ENCODE measurements at places on chromosomes 5 and 9.

- no peak for DNase-seq
Observed at GRCh38 chr9:95545831-95546567, 29.2 kb upstream of the PTCH1 start.

- DNase-seq = no peak
Observed at GRCh38 chr5:2239201-2239910, 356.6 kb upstream of the IRX4 start.

GRCh38 chr9:27534131-27534530, 4.5 kb upstream of the MOB3B start:
- no peak for DNase-seq

- no peak for DNase-seq
Observed at GRCh38 chr9:110115341-110115820, 92.6 kb downstream of the C9orf152 start.

- DNase-seq = no peak
Observed at GRCh38 chr5:128259607-128260021, 176.0 kb downstream of the SLC12A2 start.

- DNase-seq = no peak
Observed at GRCh38 chr5:76303921-76304320, 99.2 kb upstream of the IQGAP2 start.

DNA sequence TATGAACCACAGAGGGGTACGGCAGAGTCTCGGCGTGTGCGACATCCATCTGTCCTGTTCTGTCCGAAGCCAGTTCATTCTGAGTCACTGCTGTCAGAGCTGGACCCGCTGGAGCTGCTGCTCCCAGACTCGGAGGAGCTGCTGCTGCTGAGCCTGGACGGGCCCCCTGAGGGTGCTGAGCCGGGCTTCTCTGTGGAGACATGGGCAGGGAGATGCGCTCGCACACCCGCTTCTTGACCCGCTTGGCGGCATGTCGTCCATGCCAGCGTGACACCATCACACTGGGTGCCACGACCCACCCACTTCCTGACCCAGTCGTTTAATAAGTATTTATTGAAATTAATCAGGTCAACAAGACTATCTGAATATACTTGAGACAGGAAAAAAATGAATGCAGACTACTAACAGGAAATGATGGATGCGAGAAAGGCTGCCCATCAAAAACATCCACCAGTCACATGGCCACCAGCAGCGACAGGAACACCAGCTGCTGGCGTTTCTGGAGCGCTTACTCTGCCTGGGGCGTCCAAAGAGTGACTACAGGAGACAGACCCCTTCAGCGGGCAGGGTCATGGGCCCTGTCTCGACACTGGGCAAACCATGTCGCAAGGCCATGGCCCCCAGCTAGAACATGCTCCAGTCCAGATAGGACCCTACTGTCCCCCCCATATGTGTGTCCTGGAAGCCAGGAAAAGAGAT, 8.4 kb downstream of the BRD3OS start:
- DNase-seq = no peak

GRCh38 chr9:5632540-5632939, 3.6 kb downstream of the RIC1 start:
- DNase-seq = no peak

DNA sequence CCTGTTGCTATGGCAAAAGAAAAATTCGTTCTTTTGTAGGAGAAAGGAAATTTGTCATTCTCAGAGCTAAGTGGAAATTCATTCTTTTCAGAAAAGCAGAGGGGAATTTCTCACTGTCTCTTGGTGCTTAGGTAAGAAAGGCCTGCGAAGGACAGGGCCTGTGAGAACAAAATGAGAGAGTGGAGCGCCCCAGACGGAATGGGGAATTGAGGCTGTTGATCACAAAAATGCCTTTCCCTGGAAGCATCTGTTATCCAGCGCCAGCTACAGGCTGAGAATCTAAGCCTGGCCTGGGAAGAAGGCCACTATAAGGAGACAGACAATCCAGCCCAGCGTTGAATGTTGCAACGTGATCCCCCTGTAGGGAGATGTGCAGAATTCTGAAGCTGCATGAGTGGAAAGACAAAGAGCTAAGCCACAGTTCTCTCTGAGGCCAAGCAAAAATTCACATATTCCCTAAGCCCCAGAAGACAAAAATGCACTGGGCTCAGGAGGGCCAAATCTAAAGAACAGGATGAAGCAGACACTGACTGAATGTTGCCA, 44.8 kb upstream of the CLK4 start:
- no peak for DNase-seq

DNA sequence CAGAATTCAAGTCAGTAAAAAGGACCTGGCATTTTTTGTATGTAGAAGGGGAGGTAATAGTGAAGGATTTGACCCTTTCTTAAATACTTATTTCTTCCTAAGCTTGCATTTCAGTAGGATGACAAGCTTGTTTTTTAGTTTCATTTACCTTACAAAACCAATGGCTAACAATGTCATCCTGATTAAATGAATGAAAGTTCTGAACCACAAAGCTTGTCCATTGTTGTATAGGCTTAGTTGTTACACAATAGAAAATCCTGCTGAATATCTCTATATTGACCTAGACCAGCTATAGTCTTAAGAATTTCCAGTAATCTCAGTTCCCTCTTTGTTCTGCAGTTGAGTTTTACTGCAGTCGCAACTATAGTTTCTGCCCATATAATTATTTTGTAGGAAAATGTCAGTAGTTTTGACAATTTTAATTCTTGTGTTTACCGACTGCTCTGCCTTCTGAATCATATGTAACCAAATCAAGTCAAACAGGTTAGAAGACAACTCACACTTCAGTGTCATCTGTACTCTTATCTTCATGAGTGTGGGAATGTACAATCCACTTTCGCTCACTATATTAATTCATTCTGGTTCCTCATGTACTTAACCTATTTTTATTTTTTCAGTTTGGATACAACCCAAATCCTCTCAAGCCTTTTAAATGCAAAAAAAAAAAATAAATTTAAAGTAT, 195.7 kb downstream of the CD180 start:
- DNase-seq = no peak

DNA sequence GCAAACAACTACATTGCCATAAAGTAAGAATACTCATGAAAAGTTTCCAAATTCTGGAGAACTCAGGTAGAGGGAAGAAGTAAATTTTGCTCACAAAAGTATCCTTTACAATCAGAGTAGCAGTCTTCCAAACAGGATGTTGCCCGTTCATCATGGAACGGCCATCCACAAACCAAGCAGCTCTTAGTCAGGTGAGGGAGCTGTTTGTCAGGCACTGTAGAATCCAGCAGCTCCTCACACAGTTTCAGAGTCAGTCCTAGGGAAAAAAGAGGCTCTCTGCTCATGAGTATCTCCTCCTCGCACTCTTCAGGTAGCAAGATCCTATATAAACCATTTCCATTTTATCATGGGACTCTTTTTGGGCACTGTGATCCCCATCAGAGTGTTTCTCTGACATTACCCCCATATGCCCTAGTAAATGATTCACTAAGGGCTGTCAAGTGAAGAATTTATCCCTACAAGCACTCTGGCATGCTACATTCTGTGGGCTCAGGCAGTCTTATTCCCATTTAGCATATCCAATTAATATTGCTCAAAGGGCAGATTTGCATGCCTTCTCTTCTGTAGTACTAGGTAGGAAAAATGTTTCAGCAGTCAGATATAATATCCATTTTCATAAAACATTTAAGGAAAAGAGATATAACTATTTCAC, 97.9 kb downstream of the WDR41 start:
- DNase-seq = no peak

DNA sequence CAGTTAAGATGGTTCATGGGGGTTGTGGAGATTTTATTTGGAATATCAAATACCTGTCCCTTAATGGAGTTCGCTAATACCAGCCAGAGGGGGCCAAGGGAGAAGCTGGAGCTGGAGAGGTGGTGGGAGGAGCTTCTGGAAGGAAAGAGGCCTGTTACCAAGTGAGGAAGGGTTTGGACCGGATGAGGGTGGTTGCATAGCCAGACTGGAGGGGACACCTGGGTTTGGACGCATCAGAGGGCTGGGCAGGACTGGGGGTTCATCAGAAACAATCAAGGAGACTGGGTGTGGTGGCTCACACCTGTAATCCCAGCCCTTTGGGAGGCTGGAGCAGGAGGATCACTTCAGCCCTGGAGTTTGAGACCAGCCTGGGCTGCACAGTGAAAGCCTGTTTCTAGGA, 111.8 kb upstream of the IER5L start:
- DNase-seq = no peak

DNA sequence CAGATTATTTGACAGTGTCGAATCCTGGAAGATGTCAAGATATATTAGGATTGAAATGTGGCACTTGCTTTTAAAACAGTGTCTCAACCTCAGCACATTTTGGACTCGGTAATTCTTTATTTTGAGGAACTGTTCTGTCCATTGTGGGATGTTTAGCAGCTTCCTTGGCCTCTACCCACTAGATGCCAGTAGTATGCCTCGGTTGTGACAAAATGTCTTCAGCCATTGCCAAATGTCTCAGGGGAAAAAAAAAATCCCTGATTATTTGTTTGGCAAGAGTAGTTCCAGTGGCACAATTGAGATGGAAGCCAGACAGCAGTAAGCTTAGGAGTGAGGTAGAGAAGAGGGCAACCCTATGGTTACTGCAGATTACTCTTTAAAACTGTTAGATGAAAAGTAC, 694.5 kb upstream of the RIOK2 start:
- peak; percentile 20 for DNase-seq

- DNase-seq = no peak
Observed at GRCh38 chr5:132760049-132760420, 12.8 kb downstream of the CCNI2 start.

DNA sequence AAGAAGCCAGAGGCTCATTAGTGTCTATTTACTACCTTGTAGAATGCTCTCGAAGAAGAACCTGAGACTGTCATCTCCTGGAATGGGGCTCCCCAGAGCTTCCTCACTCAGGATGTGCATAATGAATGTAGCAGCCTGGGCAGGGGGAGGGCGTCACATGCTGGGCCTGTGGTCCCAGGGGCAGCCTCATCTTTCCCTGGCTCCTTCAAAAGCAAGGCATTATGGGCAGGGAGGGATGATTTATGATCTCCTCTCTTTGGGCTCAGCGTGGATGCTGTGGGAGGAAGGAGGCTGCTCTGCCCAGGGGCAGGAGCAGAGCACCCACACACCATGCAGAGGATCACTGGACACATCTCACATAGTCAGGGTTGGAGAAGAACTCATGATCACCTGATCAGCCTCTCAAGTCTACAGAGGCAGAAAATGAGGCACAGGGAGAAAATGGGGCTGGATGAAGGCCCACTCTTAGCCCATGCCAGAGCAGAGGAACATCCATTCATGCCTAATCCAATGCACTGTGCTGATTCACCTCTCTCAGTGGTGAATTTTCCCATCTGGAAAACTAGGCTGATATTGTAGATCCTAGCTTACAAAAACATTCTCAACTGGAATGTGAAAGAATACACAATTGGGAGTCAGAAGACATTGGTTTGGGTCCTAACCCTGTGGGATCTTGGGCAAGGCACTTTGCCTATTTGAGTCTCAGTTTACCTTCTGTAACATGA, 173.7 kb downstream of the CARTPT start:
- DNase-seq = no peak

DNA sequence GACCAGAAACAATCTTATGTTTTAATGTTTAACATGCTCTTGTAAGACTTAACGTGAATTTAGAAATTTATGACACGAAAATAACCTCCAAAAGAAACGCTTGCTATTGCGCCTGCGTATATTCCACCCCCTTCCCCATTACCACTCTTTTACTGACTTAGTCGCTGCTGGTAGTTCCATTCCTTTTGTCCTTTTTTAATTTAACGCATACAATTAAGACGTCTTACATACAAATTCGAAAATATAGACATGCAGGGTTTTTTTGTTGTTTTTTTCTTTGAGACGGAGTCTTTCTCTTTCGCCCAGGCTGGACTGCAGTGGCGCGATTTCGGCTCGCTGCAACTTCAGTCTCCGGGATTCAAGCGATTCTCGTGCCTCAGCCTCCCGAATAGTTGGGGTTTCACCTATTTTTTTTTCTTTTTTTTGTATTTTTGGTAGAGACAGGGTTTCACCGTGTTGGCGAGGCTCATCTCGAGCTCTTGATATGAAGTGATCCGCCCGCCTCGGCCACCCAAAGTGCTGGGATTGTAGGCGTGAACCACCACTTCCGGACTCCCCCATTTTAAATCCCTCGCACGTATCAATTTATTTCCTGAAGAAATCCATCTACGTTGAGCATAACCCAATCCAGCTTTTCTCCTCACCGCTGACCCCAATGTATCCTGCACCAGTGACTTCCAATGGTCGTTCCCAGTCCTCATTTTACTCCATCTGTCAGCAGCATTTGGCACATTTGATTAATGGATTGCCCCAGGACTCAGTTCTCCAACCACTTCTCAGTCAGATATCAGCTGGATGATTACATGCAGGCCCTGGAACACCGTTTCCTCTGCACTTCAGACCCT, 684 bp upstream of the MED7 start:
- peak; percentile 13 for DNase-seq

DNA sequence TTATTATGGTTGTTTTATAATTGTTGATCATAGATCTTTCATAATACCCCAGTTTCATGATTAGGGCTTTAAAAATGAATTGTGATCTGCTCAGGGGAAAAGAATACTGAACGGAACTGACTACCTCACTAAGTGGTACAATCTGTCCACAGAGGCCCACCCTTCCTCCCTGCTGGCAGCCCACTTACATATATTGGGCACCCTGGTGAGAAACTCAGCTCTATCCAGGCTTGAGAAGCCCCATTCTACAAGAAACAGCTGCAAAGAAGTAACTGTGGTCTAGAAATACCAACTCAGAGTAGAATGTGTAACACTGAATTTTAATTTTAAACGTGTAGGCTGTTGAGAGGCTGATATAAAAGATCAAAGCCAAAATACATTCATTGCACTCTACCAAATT, 46.9 kb downstream of the TSSK1B start:
- DNase-seq = no peak

GRCh38 chr5:96079075-96079474, 117.4 kb upstream of the ELL2 start:
- DNase-seq = no peak

Data from nucleus accumbens (tissue), 56 donors.